NCI-H1092 (cell line): ENCODE measurements at places on chromosomes 13 and 19.

- DNase-seq = no peak
Measured at GRCh38 chr19:1999856-2000515, 15.5 kb downstream of the BTBD2 start.

- no peak for DNase-seq
Measured at GRCh38 chr13:24192057-24192810, 31.7 kb downstream of the SPATA13 start.

GRCh38 chr13:43284162-43284561 is 260.8 kb downstream of the DNAJC15 start:
- DNase-seq = no peak

DNA sequence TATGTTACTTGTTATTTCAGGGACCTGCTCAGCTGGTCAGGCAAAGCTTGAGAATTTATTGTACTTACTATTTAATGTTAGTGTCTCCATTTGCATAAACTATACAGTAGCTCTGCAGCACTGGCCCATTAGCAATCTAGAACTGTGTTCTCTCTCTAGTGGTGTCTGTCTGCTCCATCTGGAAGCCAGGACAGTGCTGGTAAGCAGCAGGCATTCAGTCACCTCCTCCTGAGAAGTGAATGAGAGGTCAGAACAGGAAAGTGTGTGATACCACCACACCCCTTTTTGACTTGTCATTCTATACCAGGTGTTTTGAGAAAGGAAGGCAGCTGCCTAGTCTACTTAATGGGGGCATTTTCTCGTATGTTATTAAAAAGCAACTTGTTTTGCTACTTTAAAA is 3.9 kb downstream of the COG3 start:
- DNase-seq = no peak

DNA sequence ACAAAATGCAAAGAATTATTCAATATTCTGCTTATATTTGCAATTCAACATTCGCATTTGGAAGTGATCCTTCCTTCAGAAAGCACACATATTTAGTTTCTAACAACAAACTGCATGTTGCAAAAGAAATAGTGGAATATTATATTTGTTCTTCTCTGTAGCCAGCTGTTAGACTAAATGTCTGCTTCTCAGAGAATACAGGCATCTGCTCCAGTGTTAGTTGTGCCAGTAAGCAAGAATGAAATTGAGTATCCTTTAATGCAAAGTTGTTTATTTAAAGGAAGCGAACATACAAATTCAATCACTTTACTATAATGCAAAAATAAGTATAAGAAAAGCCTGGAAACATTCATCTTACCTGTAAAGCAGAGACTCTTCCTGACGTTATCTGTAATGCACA is 663 bp downstream of the SLITRK6 start:
- no peak for DNase-seq

- DNase-seq = peak; percentile 38
Measured at GRCh38 chr19:11174336-11174735, 18.8 kb upstream of the SPC24 start.

DNA sequence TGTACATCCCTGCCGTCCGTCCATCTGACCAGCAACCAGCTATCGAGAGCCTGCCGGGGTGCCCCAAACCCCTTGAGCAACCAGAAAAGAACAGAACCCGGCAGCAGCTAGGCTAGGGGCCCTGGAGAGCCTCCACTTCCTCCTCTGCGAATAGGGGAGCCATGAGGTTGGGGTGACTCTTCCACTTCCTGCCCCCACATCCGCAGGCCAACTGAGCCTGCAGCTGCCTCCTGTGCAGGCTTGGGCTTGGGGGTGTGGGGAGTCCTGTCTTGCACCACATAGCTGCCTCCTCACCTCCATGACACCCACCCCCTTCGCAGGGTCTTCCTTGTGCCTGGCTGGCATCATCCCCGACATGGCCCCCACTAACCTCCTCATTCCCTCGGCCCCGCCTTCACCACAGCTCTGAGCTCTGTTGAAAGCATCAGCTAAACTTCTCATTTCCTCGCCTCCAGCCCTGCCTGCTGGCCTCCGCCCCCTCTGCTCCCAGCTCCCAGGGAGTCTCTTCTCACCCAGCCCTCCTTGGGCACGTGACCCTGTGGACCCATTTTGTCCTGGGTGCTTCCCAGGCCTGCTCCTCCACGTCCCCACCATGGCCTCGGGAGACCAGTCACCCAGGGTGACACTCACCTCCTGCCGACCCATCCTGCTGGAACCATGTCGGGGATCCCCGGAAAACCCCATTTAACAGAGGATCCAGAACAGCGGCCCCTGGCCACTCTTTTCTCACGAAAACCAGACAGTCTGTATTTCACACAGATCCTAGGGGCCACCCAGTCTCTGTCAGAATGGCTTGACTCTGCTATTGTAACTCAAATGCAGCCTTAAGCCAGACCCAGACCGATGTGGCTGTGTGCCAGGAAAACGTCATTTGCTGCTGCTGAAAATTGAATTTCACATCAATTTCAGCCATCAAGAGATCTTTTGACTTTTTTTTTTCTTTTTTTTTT is 50.4 kb downstream of the MYO9B start:
- no peak for DNase-seq

DNA sequence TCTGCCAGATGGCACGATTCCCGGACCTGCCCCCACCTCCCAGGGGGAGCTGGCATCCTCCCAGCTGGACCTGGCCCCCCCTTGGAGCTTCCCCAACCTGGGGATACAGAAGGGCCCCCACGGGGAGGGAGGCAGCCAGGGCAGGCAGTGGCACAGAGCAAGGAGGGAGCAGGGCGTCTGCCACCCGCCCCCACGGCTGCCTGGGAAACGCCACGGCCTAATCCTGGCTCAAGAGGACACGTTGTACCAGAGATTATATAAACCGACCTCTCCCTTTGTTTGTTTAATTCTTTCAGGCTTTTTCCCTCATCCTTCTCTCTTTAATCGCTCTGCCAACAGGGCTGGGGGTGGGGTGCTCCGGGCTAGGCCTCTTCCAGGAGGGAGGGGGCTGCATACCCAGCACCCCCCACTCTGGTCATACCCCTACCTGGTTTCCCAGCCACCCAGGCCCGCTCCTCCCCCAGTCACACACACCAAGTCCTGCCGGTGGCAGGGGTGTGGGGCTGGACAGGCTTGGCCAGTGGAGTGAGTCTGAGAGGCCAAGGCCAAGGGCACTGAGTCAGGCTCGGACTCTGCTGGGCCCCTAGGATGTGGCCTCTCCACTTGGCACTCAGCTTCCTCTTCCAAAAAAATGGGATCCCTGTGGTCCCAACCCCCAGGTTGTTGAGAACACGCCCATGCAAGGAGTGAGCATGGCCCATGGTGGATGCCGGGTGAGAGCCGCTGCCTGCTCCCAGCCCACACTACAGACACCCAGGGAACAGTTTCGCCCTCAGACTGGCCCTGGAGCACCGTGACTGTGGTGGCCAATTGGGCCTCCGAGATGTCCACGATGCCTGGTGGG is 29.5 kb upstream of the NFIC start:
- DNase-seq = peak; percentile 78

- DNase-seq = no peak
Measured at GRCh38 chr13:91168386-91168711, 179.1 kb upstream of the MIR17HG start.

- no peak for DNase-seq
Measured at GRCh38 chr13:67493835-67494234, 263.7 kb upstream of the PCDH9 start.

- DNase-seq = no peak
Measured at GRCh38 chr13:35784286-35784951, 307.9 kb upstream of the MAB21L1 start.

GRCh38 chr13:97335488-97336134 is 98.4 kb upstream of the RAP2A start:
- no peak for DNase-seq

DNA sequence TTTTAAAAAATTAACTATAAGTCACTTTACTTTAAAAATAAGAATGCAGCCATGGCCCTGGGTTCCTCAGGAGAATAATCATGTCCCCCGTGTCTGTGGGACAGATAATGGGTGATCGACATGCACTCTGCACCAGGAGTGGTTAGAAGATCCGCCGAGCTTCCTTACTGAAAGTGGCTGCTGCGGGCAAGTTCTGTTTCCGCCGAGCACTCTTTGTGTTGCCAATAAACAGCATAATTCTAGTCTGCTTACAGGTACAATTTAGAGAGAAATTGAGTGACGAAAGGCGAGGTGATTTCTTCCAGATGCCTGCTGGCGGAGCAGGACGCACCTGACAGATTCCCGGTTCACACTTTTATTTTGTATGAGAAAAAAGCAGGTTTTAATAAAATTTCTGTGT is 139.0 kb downstream of the SOX1 start:
- no peak for DNase-seq

DNA sequence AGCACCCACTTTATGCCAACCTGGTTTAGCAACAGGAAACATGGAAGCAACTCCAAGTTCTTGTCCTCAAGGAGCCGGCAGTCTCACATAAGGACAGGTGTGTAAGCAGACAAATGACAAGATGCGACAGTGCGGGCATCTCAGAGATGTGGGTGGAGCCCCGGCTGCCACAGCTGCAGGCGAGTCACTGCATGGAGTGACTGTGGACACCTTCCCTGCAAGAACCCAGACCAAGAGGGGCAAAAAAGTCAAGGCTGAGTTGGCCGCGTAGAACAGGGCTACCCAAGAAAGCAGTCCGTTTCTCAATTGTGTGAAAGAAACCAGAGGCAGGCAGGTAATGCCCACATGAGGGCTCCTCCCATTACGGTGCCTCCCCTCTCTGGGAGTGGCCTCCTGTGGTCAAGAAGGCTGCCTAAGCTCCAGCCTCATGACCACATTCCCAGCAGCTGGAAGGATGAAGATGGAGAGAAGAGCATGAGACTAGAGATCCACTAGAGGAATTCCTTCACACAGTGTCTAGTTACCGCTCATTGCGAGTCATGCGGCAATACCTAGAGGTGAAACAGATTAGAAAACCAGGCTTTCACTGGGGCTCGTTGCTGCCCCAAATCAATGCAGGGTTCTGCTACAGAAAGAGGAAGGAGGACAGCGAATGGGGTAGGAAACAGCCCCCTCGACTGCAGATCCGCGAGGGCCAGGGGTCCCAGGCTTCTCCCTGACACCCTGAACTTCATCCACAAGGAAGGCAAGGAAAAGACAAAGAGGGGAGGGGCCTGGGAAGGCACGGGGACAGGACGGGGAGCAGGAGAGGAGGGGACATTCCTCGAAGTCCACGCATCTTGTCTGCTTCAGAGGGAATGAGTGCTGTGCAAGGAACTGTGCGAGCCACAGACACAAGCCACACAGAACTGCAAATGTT is 80.2 kb downstream of the SPACA7 start:
- no peak for DNase-seq

DNA sequence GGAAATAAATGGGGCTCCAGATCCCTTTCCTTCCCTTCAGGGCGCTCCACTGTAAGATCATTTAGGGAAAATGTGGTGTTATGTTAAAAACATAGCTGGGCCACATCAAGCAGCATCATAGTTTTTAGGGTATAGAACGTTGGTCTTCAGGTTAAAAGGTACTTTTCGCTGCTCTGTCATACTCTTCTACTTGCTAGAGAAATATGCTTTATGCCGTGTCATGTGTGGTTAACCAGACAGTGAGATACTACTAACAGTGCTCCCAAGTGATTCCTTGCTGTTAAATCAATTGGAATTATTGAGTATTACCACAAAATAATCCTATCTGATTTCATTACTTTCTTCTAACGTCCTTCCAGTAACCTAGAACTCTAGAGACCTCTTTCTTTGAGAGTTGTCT is 1.1 kb upstream of the NDFIP2 start:
- no peak for DNase-seq

DNA sequence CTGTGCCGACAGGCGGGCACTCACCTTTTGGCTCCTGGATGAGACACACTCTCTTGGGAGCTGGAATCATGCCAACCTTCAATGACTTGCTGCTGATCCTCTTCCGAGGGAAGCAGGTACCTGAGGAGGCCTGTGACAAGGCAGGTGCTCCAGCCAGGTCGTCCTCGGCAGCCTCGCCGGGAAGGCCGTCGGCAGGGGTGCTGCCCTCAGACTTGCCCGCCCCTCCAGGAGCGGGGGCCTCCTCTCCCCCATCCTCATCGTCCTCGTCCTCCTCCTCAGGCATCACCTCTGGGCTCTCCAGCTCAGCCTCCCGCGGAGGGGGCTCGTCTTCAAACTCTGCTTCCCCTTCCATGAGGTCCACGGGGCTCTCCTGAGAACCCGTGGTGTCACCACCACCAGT is 29.2 kb downstream of the SUGP2 start:
- DNase-seq = no peak

DNA sequence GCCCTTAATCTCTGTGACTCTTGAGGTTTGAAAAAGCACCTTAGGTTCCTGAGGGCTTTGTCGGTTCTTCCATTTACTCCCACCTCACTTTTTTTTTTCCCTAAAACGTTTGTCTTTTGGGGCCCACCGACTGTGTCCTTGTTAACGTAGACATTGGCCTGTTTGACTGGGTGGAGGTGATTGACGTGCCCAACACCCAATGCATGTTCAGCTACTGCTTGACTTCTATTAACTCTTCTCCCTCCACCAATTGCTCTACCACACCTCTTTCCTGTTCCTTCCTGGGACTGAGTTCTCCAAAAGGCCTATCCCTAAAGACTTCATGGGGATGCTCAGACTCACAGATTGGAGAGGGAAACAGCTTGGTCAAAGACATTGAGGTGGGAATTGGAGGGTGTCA is 17.3 kb downstream of the CKM start:
- DNase-seq = no peak

- no peak for DNase-seq
Measured at GRCh38 chr13:95201814-95202651, 99.2 kb downstream of the ABCC4 start.

DNA sequence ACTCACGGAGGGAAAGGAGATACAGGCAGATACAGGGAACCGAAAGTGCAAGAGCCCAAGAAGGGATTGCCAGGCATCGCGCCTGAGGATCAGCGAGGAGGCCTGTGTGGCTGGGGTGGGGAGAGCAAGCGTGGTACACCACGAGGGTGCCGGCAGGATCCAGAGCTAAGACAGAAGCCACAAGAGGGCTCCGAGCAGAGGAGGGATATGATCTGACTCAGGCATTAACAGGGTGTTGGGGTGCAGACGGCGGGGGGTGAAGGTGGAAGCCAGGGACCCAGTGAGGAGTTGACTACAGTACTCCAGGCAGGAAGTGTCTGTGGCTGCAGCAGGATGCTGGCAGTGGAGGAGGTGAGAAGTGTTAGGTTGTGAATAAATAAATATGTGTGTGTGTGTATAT is 5.4 kb upstream of the PPP1R37 start:
- no peak for DNase-seq

DNA sequence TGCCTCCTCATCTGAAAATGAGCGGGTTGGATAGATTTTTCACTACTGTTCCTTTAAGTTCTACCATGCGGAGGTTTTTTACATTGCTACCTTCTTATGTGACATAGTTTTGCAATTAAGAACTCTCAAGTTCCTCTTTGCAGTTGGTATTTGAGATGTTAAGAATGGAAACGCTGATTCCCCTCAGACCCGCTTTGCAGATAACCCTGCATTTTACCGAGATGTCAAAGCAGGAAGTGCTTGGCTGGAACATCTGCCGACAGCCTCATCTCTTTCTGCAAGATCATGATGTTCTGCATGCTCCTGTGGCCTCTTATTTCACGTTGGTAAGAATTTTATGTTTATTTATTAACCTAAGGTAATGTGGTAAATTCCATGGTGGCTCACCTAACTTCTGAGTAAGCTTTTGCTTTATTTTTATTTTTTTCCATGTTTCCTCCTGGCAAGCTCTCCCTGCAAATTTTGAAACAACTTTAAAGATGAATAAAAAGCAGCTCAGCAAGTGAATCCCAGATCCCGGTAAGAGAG is 22.5 kb downstream of the PABPC3 start:
- no peak for DNase-seq

- no peak for DNase-seq
Measured at GRCh38 chr13:45162194-45162593, 38.7 kb downstream of the KCTD4 start.

- no peak for DNase-seq
Measured at GRCh38 chr13:42834946-42835345, 53.6 kb downstream of the FAM216B start.

GRCh38 chr19:40055049-40055448 is 982 bp downstream of the ZNF780B start:
- no peak for DNase-seq
